ENCODE measurements at places on chromosomes 12 and 14.

DNA sequence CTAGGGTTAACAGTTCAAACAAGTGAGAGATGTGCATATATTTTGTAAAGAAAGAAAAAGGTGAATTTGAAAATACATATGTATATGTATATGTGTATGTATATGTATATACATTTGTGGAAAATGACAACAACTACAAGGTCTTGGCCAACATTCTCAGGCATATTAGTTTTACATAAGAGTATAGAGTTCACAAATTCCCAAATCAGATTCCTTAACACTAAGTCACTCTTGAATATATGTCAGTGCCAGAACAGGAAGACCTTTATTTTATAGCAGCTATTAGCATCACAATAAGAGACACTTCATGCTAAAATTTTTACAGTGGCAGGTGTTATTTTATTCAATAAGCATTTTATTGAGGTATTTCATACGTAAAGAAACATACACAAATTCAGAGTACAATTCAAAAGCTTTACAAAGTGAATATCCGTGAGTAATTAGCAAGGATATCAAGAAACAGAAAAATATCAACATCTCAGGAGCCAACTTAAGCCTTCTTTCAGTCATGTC, 179.7 kb downstream of the SLC6A15 start:
- no peaks in the 10 kb centered on the region for H3K36me3 ChIP-seq
- DNase-seq, result no peak
- no peaks in the 10 kb centered on the region for H3K4me1 ChIP-seq
- no peaks in the 10 kb centered on the region for H3K27me3 ChIP-seq

DNA sequence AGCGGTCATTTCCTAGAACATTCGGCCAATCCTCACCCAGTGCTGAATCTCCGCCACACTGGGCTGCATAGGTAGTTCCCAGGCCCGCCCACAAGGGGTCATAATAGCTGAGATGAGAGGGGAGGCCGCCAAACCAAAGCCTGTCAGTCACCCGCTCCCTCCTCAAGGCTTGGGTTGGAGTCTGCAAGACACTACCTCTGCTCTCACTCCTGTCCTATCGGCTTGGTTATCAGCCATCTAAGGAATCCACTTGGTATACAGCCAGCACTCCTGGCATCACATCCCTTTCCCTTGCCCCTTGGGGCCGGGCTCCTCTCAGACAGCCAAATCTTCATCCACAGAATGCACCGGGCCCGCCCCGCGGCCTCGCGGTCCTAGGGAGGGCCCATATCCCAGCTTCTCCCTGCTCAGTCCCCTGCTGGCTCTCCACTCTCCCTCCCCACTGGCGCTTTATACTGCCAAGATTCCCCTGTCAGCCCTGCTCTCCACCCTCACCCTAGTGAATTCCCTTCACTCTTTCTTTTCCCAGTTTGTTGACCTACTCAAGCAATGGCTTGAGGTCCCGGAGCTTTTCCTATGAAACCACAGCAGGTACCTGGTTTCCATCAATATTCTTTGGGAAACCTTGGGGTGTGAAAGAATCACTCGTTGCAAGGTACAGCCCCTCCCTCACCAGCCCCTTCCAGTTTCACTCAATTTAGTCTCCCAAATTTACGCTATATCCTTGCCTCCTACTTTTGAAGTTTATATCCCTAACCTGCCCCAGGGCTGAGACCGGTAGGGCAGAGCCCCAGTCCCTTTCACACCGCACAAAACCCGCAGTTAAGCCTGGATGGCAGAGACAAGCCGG, 1.4 kb downstream of the IFFO1 start:
- no peaks in the 10 kb centered on the region for H3K27me3 ChIP-seq
- peak; percentile 80 for DNase-seq
- H3K27ac ChIP-seq, result peak overlapping the region; percentile 43
- peak overlapping the region; percentile 67 for H3K4me3 ChIP-seq
- no peaks in the 10 kb centered on the region for H3K36me3 ChIP-seq

- no peak overlapping the region for H3K4me3 ChIP-seq
- H3K27ac ChIP-seq, result no peak overlapping the region
- no peaks in the 10 kb centered on the region for H3K36me3 ChIP-seq
- H3K4me1 ChIP-seq, result no peaks in the 10 kb centered on the region
Observed at GRCh38 chr14:93322929-93323599, 9.8 kb downstream of the BTBD7 start.

DNA sequence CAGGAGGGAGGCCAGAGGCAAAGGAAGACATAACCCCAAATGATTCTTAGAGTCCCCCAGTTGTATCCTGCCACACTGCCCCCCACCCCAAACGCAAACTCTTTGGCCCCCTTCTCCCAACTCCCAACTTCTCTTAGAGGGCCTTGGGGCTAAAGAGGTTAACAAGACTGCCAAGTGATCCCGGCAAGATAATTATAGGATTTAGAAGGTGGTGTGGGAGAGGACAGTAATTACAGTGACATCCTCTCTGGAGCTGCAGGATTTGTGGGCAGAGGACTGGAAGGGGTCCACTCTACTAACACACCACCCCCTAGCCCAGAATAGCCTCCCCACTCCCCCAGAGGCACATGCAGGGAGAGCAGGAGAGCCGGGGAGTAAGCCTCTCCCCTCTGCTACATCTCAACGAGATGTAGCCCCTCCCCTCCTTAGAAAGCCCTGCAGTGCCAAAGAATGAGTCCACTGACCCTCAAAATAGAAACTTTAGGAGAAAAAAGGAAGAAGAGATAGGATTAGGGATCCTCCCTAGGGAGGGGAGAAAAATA, 5.3 kb upstream of the GDF11 start:
- no peaks in the 10 kb centered on the region for H3K36me3 ChIP-seq
- no peak for DNase-seq
- H3K27me3 ChIP-seq, result no peaks in the 10 kb centered on the region
- H3K4me1 ChIP-seq, result peaks cover 9% of the 10 kb centered on the region
- no peak overlapping the region for H3K4me3 ChIP-seq
- peak overlapping the region; percentile 58 for H3K27ac ChIP-seq

DNA sequence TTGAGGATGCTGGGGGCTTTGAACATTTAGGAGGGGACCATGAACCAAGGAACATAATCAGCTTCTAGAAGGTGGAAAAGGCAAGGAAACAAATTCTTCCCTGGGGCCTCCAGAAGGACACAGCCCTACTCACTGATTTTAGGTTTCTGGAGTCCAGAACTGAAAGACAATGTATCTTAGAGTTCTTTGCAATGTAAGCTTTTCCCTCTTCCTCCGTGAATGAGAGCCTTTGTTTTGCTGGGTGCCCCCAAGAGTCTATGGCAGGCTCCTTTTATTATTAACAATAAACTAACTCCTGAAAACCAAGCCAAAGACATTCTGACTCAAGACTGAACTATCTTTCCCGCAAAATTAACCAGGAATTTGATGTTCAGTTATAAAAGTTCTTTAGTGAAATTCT, 204.1 kb downstream of the STXBP6 start:
- no peaks in the 10 kb centered on the region for H3K4me1 ChIP-seq
- H3K4me3 ChIP-seq, result no peak overlapping the region
- peak overlapping the region; percentile 6 for H3K27ac ChIP-seq

DNA sequence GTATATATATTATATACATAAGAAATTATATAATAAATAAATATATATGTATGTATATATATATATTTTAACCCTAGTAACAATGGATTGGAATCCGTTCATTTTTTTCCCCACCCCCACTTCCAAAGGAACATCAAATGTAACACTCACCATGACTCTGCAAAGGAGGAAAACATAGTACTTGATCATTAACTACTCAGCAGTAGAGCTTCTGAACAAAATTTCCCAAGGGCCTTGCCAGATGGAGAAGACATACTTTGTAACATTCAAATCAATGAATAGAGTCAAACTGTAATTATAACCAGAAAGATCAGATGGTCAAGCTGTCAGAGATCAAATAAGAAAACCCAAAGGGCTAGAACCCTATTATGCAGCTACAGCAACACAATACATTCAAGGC, 126.0 kb upstream of the CNTN1 start:
- H3K36me3 ChIP-seq, result no peaks in the 10 kb centered on the region
- H3K4me3 ChIP-seq, result no peak overlapping the region
- H3K27ac ChIP-seq, result no peak overlapping the region
- H3K27me3 ChIP-seq, result no peaks in the 10 kb centered on the region

GRCh38 chr12:12365931-12366431, 9.1 kb downstream of the BORCS5 start:
- H3K4me1 ChIP-seq, result no peaks in the 10 kb centered on the region
- H3K36me3 ChIP-seq, result no peaks in the 10 kb centered on the region
- DNase-seq, result no peak
- no peaks in the 10 kb centered on the region for H3K27me3 ChIP-seq
- no peak overlapping the region for H3K4me3 ChIP-seq

GRCh38 chr12:109295764-109296425, 13.2 kb downstream of the FOXN4 start:
- no peaks in the 10 kb centered on the region for H3K36me3 ChIP-seq
- no peak overlapping the region for H3K4me3 ChIP-seq
- H3K27me3 ChIP-seq, result no peaks in the 10 kb centered on the region

GRCh38 chr12:64781280-64782190, 22.3 kb upstream of the GNS start:
- H3K27ac ChIP-seq, result peak overlapping the region; percentile 58
- H3K27me3 ChIP-seq, result no peaks in the 10 kb centered on the region
- no peaks in the 10 kb centered on the region for H3K36me3 ChIP-seq
- peak; percentile 52 for DNase-seq

DNA sequence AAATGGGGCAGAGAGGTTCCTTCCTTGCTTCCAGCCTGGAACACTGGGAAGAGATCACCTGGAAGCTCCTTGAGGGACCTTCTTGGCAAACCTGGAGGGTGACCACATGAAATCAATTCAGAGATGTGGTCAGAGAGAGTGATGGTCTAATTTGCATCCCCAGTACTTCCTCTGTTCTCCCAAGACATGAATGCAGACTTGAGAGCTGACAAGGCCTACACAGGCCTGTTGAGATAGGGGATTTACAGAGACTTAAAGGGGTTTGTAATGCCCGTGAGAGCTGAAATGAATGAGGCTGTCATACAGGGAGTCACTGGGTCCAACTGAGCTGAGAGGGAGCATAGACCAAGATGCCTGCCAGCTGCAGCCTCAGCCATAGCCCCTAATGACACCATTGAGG, 45.1 kb downstream of the TMX1 start:
- H3K4me3 ChIP-seq, result no peak overlapping the region
- DNase-seq, result no peak
- no peaks in the 10 kb centered on the region for H3K36me3 ChIP-seq

DNA sequence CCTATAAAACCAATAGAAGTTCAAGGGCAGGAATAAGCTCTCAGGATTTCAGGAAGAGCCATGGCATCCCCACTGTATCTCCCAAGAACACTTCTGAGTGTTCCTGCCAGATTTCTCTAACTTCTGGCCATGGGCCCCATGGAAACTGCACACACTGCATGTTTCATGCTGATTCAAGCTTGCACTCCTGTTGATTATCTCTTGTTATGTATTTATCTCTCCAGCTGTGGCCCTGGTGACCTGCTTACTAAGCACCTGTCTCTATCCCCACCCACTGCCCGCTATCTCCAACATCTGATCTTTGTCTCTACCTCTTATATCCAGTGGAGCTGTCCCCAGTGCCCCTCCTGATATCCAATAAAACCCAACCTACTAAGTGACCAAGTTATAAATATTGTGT, 285.3 kb downstream of the PDZRN4 start:
- no peak overlapping the region for H3K27ac ChIP-seq
- H3K27me3 ChIP-seq, result no peaks in the 10 kb centered on the region
- H3K4me1 ChIP-seq, result no peaks in the 10 kb centered on the region

DNA sequence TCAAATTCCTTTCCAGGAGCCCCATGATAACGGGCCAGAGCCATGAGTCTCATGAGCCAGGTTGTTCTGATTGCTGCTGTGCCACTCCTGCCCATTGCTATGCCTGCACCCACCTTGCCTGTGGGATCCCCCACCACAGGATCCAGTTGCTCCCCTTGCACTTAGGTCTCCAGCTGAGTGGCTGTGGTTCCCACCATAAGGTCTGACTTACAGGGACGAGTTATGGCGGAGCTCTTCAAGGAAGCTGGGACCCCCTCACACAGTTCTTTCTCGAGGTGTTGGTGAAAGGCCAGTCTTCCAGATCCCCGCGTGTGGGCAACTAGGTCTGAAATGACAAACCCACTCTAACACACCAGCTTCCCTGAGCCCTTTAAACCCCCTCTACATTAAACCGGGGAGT, 111.9 kb upstream of the C14orf180 start:
- H3K4me3 ChIP-seq, result no peak overlapping the region
- peaks cover 5% of the 10 kb centered on the region for H3K27me3 ChIP-seq
- H3K4me1 ChIP-seq, result no peaks in the 10 kb centered on the region
- DNase-seq, result no peak

DNA sequence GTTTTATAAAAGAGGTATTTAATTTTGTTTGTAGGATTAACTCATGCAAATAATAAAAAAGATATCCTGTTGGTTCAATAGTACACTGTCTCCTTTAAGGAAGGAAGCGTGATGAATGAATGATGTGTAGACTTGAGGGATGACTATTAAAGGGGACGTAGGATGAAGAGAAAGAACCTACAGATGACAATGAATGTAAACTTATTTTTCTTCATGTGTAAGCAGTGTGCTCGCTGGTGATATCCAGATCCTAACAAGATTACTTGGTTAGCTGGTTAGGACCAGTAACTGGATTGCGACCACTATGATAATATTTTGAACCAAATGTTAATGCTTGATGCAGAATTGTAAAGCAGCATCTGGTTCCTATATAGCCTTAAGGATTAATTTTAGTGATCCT, 2.6 kb downstream of the ARF6 start:
- no peaks in the 10 kb centered on the region for H3K36me3 ChIP-seq
- peak overlapping the region; percentile 92 for H3K4me3 ChIP-seq
- H3K27ac ChIP-seq, result peak overlapping the region; percentile 100
- H3K27me3 ChIP-seq, result no peaks in the 10 kb centered on the region

DNA sequence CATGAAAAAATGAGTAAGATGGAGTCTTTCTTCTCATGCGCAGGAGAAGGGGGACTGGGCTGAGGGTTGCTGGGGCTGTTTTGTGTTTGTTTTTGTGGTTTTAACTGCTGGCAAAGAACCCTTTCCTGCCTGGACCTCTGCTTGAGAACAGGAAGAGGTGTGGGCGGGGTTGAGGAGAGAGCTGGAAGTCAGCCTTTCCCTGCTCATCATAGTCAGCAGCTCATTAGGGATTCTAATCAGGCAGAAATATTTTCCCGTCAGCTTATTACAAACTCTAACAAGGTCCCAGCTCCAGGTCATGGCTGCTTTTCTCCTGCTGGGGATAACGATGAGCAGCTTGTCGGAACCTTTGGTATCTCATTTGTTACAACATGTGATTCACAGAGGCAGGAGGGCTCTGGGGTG, 185.0 kb upstream of the NRXN3 start:
- H3K4me1 ChIP-seq, result no peaks in the 10 kb centered on the region
- H3K27ac ChIP-seq, result no peak overlapping the region
- no peaks in the 10 kb centered on the region for H3K36me3 ChIP-seq
- DNase-seq, result no peak

- no peak for DNase-seq
- H3K27me3 ChIP-seq, result no peaks in the 10 kb centered on the region
- no peak overlapping the region for H3K4me3 ChIP-seq
- H3K36me3 ChIP-seq, result no peaks in the 10 kb centered on the region
Observed at GRCh38 chr12:17104801-17105200, 498.8 kb upstream of the LMO3 start.
